ENCODE measurements at places on chromosomes 12 and 14.
A peak's percentile ranks its signal among the peaks of the same experiment; 100 is the strongest.

DNA sequence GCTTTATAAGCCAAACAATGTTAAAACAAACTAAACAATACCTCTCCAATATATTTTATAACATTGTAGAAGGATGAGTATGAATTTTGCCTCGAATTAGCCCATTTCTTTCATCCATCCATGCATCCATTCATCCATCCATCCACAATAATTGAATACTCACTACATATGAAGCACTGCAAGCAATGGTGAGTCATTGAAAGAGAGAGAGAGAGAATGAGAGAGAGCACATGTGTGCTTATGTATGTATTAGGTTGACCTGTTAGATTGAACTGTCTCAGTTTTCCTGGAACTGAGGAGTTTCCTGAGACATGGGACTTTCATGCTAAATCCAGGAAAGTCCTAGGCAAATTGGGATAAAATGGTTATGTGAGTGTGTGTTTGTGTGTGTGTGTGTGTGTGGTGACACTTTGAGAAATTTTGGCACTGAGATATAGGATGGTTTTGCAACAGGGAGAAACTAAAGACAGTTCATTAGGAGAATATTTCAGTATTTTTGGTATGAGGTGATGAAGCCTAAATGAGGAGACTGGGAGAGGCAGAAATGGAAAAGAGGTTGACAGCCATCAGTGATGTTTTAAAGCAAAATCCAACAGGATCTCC is 98.4 kb downstream of the C12orf75 start:
- no peak for DNase-seq

DNA sequence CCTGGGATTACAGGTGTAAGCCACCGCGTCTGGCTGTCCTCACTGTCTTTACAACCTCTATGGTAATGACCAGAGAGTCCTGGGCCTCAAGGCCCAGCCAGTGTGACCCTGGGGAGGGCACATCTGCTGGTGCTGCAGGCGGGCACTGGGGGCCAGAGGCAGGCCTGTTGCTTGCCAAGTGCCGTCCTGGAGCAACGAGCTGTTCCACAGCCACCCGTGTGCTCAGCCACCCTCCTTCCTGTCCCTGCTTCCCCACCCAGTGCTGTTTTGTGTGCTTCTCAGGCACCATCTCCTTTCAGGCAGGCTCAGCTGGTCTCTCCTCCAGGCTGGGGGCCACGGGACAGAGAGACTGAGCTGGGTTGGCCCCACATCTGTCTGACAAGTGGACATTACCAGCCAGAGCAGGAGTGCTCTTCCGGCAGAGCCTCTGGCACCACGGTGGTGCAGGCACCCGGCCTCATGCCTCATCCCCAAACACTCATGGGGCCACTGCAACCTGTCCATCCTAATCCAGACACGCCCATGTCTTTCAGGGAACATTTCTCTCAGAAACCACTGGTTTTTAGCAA is 9.0 kb downstream of the SLC25A47 start:
- no peak for DNase-seq

- no peak for DNase-seq
These were observed 71.2 kb upstream of the COCH start for GRCh38 chr14:30803185-30803584.

GRCh38 chr14:76918256-76918781 is 92.1 kb downstream of the LRRC74A start:
- no peak for DNase-seq

- DNase-seq: no peak
These were observed 27.1 kb downstream of the BMAL2 start for GRCh38 chr12:27359578-27360340.

DNA sequence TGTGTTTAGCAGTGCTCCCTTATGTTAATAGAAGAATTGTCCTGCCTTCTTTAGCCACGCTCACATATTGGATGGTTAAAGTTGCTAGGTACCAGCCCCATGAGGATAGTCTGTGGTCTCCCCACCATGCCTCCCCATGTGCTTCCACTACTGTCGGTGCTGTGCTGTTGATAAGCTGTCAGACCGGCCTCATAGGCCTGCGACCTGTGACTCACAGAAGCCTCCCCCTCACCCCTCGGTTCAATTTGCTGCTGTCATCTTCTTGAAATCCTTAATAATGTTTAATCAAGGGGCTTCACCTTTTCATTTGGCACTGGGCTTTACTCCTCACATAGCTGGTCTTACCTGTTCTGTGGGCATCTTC is 227.2 kb downstream of the NPAS3 start:
- DNase-seq: no peak

DNA sequence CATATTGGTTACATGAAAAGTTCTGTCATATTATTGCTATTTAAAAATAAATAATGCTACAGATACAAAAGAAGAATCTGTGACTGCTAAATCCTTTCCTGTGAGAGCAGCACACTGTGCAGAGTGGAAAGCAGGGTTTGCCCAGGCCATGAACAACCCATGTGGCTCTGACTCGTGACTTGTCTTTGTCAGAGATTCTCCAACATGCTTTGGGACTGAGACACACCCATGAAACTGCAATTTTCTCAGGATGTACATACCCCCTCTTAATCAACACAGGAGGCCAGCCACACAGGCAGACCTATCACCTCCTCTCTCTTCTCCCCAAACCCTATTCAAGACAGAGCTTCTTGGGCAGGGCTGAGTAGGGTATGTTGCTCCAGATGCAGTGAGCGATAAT is 96.8 kb upstream of the NTF3 start:
- DNase-seq: peak; percentile 5

GRCh38 chr14:82872494-82872893 is 1338.8 kb upstream of the SEL1L start:
- DNase-seq: no peak

GRCh38 chr12:131640525-131640924 is 70.4 kb upstream of the SFSWAP start:
- no peak for DNase-seq

DNA sequence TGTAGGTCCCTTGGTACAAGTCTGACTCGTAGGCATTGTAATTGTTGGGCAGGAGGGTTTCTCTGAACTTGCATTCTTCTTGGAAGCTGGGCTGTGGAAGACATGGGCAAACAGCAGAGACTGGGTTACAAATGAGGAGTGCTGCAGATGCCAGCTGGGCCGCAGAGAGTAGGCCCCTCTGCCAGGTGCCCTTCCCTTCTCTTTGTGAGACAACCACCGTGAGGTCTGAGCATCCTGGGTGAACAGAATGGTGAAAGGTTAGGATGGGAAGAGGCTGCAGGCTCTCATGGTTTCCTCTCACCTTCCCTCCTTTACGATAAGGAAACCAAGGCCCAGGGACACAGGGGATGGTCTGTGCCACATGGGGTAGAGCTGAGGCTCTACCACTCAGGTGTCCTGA is 11.3 kb downstream of the FGF6 start:
- DNase-seq: no peak

DNA sequence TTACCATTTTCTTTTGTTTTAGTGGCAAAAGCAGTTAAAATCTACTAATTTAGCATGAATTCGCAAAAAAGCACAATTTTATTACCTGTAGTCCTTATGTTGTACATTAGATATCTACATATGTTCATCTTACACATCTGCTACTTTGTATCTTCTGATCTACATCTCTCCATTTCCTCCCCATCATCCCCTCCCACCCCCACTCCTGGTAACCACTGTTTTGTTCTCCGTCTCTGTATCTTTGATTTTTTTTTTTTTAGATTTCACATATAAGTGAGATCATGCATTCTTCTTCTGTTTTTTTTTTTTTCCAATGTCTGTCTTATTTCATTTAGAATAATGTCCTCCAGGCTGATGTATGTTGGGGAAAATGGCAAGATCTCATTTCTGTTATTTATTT is 922.7 kb downstream of the VRK1 start:
- DNase-seq: no peak

DNA sequence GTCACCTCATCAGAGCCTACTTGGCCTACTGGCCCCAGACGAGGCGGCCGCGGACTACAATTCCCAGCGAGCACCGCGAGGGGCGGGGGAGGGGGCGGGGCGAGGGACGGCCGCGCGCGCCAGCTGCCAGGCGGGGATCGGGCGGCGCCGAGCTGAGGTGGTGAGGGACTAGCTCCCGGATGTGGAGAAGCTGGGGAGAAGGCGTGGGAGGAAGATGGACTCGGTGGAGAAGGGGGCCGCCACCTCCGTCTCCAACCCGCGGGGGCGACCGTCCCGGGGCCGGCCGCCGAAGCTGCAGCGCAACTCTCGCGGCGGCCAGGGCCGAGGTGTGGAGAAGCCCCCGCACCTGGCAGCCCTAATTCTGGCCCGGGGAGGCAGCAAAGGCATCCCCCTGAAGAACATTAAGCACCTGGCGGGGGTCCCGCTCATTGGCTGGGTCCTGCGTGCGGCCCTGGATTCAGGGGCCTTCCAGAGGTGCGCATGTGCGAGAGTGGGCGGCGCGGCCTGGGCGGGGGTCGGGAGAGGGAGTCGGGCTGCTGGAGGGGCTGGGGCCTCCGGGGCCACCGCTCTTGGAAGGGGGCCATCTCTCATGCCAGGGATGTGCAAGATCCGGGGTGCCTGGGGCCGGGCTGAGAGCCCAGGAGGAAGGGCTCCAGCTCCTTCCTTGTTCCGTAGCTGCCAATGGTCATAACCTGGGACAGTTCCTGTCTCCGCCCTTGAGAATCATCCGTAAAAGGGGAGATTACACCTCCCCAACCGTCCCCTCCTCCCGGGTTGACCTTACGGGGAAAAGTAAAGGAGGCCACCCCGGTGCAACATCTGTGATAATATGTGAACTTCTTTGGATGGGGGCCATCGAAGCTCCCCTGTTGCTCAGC is at the start of gene CMAS:
CMAS (plus strand) TSS at position 129 of the 878 bp plus-strand sequence; CDS start at position 215, 86 bp downstream.
- peak; percentile 64 for DNase-seq

DNA sequence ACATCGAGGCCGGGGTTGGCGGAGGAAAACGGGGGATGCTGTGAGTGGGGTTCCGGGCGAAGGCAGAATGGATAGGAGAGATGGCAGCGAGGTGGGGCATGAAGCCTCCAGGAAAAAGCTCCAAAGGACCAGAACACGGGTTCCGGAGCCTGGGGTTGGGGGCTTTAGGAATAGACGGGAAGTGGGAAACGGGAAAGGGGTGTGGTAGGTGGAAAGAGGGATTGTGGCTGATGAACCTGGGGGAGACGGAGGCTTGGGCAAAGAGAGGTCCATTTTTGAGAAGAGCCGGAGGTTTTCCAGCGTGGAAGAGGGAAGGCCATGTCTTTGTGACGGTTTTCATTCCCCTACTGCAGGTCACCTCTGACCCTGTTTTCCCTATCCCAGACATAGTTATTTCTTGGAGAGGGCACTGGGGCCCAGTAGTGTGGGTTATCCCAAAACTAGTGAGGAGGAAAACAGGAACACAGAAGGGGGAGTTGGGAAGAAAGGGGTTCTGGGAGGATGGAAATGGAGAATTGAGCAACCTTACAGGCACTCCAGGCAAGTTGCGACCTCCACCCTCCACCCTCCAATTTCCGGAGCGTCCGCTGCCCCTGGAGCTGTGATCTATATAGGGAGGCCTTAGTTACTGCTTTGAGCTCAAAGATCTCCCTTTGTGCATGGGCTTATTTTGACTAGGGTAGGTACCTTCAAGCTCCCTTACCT is 1.1 kb downstream of the ATN1 start:
- DNase-seq: no peak

DNA sequence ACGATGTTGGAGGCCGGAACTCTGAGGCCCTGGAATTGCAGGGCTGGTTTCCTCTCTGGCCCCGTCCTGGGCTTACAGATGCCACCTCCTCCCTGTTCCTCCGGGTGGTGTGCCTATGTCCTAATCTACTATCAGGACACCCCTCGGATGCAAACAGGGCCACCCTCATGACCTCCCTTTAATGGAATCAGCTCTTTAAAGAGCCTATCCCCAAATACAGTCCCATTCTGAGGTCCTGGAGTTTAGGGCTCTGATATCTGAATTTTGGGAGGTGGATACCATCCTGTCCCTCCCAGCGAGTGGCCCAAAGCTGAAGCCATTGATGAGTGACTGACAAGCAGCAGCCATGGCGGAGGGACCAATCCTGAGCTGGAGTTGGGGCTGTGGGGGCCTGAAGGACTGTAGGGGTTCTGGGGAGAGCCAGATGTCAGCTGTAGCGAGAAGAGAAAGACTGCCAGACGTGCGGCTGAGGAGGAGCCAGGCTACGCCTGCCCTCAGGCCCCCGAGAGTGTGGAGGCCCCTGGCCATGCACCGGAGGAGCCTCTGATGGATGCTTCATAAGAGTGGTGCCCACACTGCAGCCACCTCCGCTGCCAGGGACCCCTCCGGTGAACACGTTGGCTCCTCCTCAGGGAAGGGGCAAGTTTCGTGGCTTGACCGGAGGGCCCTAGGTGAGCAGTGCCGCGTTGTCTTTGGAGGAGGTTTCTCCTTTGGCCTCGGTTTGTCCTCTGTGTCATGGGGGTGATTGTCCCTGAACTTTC is 100.2 kb downstream of the KIF26A start:
- no peak for DNase-seq

DNA sequence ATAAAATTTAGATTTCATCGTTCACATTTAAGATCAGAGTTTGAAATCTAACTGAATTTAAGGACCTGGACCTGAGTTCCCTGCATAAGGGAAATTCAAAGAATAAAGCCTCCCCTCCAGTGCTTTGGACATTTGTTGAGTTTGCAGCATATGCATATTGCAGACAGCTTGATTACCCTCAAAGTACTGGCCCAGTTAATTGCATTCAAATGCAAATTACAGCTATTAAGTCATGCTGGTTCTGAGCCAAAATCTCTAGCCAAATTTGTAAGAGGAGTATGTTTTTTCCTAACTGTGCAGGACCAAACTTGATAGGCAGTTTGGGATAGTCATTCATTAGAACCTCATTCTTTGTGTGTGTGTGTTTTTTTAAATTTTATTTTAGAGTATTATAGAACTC is 9.1 kb upstream of the KIF21A start:
- no peak for DNase-seq

DNA sequence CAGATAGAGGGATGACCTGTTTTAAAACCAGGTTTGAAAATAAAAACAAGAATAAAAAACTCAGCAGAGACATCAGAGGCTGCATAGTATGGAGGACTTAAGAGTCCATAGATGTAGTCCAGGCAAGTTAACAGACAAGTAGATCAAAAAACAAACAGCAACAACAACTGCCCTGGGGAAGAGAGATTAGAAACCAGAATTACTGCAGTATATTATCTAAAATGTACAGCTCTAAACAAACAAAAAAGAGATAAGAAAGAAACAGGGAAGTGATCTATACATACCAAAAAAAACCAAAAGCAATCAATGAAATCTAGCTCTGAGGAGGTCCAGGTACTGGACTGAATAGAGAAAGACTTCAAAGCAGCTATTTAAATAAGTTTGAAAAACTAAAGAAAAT is 48.8 kb downstream of the ACSM4 start:
- DNase-seq: no peak

Data from H54 (cell line).